ENCODE measurements at places on chromosomes 5 and 9.

GRCh38 chr5:164332349-164333196 lies 827.2 kb downstream of the MAT2B start:
- no peak for DNase-seq

DNA sequence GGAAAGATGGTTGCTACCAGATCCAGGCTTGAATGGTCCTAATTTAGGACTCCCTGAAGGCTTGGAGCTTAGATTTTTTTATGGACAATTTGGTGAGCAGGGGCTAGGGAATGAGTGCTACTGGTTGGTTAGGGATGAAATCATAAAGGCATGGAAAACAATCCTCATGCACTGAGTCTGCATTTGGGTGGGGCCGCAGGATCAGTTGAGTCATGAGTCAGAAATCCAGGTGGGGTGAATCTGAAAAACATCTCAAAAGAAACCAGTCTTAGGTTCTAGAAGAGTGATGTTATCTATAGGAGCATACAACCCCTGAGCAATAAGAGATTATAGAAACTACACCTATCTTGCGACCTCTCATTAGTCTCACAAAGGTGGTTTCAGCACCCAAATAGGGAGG lies 300.0 kb downstream of the KIF4B start:
- no peak for DNase-seq

DNA sequence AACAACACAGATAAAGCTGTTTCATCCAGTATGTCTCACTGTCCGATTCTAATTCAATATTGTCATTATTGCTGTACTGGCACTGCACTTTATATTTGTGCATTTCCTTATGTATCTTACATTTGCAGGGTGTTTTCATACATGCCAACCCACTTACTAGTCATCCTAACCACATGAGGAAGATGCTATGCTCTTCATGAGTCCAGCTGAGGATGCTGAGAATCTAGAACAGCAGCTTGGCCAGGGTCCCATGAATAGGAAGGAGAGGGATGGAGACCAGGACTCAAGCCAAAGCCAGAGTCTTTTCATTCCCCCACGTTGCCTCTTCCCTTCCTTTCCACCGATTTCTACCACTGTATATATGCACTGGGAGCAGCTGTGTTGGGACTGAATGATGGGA lies 292.8 kb upstream of the KLF4 start:
- peak; percentile 22 for DNase-seq

- no peak for DNase-seq
These were observed 1021.7 kb downstream of the NR2F1-AS1 start for GRCh38 chr5:92559331-92559730.
